Activated CD4-positive, alpha-beta memory T cell treated with anti-CD3 and anti-CD28 coated beads for 36 hours (primary cell): ENCODE measurements at places on chromosomes 5 and 9. TPM values are rescaled to one million over a fixed set of nuclear protein-coding genes. Genes with fewer than 3 reads are reported as not detected.

The SLC22A4 gene
- 1.5 TPM for total RNA-seq

GRCh38 chr5:37869216-37869615 lies 29.4 kb upstream of the GDNF start:
- no peak for DNase-seq

DNA sequence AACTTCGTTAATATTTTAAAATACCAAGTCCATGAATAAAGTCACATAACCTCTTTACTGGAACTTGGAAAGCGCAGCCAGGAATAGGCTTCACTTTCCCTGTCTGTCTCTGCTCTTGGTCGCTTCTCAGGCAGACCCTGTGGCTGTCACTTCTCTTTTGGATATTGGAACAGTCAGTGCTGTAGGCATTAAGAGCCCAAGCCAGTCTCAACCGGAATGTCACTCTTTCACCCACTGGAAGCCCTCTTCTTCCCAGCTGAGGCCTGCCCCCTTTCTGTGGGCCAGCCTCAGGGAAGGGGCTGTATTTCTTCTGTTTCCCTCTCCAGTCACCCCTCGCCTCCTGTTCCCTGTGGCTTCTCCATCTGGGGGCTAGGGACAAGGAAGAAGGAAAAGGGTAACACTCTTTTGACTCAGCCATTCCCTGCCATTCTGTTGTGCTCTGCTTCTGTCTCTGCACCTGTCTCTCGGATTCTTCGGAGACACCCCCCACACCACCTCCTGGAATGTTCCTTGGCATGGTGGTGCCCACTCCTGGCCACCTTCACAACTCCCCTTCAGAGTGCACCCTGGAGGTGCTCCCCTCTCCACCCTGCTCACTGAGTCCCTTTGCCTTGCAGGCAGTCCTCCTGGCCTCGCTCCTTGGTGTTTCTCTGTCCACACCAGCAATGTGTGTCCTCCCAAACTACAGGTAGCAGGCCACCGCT lies 103.4 kb downstream of the TRIO start:
- no peak for DNase-seq

GRCh38 chr5:15014809-15015208 lies 143.2 kb upstream of the ANKH start:
- DNase-seq: no peak

GRCh38 chr5:62542720-62543119 lies 35.9 kb upstream of the LRRC70 start:
- no peak for DNase-seq

The RASEF gene
- total RNA-seq: not detected

The FAM13B gene
- total RNA-seq: 13.8 TPM

GRCh38 chr5:43895876-43896275 lies 292.9 kb downstream of the NNT start:
- no peak for DNase-seq

- DNase-seq: no peak
These were observed 1.1 kb downstream of the SLC6A18 start for GRCh38 chr5:1226231-1226630.

The IFNK gene
- total RNA-seq: not detected

GRCh38 chr5:140365282-140365681 lies 5.3 kb downstream of the SLC4A9 start:
- DNase-seq: no peak

The CBY3 gene
- 0.61 TPM for total RNA-seq

The RLN2 gene
- 5.0 TPM for total RNA-seq

The APBA1 gene
- 0.51 TPM for total RNA-seq

DNA sequence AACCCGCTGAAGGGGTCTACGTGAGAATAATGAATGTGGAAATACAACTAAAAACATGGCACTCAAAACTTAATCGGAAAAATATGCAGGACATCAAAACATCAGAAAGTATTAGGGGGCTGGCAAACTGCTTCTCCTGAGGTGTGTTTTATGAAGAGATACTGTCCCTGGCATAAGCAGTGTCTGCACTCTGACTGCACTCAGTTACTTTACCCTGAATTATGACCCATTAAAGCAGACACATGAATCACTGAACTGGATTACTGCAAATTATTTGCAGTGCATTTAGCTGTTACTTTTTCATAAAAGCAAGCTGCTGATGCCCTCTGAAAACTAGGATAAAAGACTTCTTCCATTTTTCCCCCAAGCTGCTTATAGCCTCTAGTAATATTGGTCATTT lies 164.9 kb downstream of the AP3B1 start:
- no peak for DNase-seq

- DNase-seq: peak; percentile 86
These were observed 4.8 kb upstream of the ST6GALNAC4 start for GRCh38 chr9:127921557-127922120.

DNA sequence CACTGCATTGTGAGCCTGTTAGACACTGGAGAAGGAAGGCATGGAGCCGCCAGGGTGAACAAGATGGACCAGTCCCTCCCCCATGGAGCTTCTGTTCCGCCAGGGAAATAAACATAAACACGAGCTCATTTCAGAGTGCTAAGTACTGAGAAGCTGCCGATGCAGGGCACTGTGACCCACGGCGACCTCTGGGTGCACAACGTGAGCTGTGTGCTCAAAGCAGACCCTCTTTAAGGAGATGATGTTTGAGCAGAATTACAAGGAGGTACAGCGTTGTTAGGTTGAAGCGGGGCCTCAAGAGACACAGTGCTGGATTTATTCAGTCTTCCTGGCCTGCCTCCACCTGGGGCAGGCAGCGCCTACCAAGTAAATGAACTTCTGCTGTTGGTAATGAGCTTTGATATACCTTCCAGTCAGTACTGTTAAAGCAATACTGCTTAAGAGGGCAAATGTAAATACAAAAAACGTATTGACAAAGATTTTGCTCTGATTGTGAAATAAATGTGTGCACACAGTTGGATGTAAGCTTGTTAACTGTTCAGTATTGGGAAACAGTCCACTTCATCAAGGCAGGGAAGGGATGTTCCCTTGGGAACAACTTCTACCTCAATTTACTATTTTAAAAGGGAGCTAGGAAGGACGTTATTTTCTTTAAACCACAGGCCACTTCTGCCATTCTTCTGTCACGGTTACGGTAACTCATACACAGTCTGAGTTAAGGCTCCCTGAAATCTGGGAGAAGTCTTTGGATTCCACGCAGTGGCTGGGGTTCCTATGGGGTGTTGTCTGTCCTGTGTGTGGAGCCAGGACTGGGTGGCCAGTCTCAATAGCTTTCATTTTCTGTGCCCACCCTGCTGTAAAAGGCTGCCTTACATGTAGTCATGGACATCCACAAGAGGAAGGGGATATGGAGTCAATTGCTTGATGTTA lies 48.9 kb upstream of the DMRT1 start:
- no peak for DNase-seq

DNA sequence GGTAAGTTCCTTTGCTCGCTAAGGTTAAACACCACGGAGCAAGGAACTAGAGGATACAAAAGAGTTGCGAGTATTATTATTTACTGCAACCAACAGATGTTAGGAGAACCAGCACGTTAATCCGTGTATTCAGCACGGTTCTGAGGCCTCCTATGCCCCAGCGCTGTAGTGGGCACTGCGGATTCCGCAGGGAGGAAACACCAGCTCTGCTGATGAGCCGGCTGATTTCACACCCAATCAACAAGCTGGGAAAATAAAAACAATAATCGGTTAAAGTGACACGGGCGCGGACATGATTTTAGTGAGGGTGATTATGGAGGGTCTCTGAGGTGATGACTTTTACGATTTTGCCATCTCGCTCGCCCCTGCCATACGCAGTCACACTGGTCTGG lies 702 bp upstream of the PRELID2 start:
- no peak for DNase-seq

GRCh38 chr5:63768221-63768620 lies 194.0 kb downstream of the HTR1A start:
- no peak for DNase-seq
